Natural killer cell (primary cell): ENCODE measurements at places on chromosomes 2 and 18.

GRCh38 chr2:106953779-106954178, 67.8 kb upstream of the ST6GAL2 start:
- H3K27ac ChIP-seq, result no peak overlapping the region
- H3K27me3 ChIP-seq, result no peaks in the 10 kb centered on the region
- no peaks in the 10 kb centered on the region for H3K36me3 ChIP-seq
- no peaks in the 10 kb centered on the region for H3K4me1 ChIP-seq

GRCh38 chr2:232757905-232758304, 18.5 kb downstream of the KCNJ13 start:
- H3K27ac ChIP-seq, result no peak overlapping the region
- peaks cover 49% of the 10 kb centered on the region for H3K36me3 ChIP-seq
- DNase-seq, result no peak
- H3K27me3 ChIP-seq, result no peaks in the 10 kb centered on the region

- no peaks in the 10 kb centered on the region for H3K36me3 ChIP-seq
- no peak overlapping the region for H3K4me3 ChIP-seq
- DNase-seq, result no peak
- no peak overlapping the region for H3K27ac ChIP-seq
- H3K27me3 ChIP-seq, result no peaks in the 10 kb centered on the region
These were observed 165.7 kb upstream of the SLC14A2 start for GRCh38 chr18:45449418-45450227.

DNA sequence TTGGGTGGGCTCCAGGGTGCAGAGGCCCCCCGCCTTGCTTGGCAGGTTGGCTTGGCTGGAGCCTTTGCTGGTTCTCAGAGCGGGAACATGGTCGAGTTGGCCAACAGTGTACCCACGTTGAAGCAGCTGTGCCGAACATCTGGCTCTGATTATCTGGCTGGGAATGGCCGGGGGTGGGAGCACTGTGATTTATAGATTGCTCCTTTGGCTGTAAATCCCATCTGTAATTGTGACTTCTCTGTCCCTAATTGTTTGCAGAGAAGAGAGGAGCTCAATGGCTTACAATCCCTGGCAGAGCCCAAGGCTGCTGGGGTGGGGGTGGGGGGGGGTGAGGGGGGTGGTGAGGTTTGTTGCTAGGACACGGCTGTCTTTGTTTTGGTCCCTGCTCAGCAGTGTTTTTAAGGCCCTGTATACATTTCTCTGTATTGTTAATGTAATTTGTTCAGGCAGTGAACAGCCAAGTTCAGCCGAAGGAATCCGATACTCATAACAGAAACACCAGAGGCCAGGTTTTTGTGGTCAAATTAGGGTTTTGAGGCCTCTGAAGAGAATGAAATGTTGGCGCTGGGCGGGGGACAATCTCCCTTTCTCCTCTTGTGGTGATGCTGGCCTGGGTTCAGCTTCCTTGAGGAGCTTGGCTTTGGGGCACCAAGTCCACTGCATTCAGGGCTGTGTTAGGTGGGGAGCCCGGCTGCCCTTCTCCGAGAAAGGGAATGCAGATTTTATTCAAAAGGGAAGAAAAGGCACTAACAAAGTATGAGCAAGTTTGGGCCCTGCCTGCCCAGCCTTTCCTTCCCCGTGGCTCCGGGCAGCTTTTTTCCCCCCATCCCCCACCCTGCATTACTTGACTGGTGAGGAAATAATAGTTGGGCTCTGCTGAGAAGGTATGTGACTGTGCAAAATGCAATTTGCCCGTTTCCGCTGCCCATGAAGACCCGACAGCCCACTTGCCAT, 82.5 kb downstream of the TCF7L1 start:
- DNase-seq, result no peak
- no peaks in the 10 kb centered on the region for H3K36me3 ChIP-seq
- H3K27ac ChIP-seq, result no peak overlapping the region
- no peaks in the 10 kb centered on the region for H3K4me1 ChIP-seq
- H3K27me3 ChIP-seq, result no peaks in the 10 kb centered on the region
- no peak overlapping the region for H3K4me3 ChIP-seq

DNA sequence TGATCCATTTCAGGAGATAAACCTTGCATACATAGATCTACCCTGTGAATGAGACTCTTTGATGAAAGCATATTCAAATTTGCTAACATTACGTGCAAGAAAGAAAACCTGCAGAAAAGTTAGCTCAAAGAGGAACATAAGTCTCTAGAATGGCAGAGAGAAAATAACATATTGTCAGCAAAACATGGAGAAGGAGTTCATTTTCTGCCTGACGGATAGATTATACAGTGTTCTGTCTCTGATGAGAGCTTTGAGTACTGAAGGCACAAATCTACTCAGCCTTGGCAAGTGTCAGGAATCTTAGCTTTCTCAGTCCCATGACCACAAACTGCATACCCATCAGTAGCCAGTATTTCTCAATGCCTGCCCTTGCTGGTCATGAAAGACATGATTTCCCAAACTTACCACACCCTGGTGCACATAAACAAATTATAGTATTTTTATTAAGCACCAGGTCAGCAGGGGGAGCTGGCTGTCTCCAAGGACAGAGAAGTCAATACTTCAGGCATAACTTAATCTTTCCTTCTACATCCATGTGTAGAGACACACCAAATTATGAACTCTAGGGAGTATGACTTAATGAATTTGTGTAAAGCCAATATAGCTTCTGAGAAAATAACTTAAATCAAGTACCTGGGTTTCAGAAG, 401.2 kb upstream of the SOX11 start:
- H3K27ac ChIP-seq, result no peak overlapping the region
- no peak for DNase-seq
- no peak overlapping the region for H3K4me3 ChIP-seq
- no peaks in the 10 kb centered on the region for H3K27me3 ChIP-seq
- H3K36me3 ChIP-seq, result no peaks in the 10 kb centered on the region
